ENCODE measurements at places on chromosomes 6 and 20. TPM values are rescaled to one million over a fixed set of nuclear protein-coding genes. Genes with fewer than 3 reads are reported as not detected.

PAK5 gene
- under 0.01 TPM for total RNA-seq

PRR18 gene
- total RNA-seq = not detected

CHRNA4 gene
- total RNA-seq = 0.13 TPM

HEY2 gene
- under 0.01 TPM for total RNA-seq

DNA sequence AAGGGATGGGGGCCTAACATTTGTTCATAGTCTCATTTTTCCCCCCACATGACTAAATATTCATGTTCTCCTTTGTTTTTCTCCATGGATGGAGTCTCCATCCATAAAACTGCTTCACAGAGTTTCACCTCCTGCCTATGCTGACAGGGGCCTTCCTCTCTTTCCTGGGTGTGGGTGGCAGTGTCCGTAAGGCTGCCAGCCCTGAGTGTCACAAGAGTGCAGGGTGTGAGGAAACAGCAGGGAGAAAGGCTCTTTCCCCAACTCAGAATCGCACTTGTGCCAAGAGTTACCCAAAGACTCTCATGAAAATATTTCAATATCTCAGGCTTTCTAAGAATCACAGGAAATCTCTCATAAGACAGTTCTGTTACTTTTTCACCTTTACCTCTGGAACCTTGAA lies 346.2 kb upstream of the MMS22L start:
- no peak for DNase-seq

GRCh38 chr6:124757560-124757959 lies 204.7 kb upstream of the RNF217 start:
- no peak for DNase-seq

DNA sequence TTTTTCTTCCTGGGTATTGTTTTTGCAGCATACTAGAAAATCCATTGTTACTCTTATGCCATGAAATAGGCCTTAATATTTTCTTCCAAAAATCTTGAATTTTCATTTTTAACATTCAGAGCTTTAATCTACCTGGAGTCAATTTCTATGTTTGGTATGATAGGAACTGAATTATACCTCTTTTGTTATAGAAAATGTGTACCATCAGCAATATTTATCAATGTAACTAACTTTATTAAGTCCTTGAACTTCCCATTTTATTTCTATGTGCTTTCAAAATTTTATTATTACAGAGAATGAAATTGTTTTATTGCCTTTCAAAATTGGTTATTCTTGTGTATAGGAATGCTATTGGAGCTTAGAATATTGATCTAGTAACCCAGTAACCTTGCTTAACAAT lies 68.2 kb downstream of the PLCB1 start:
- no peak for DNase-seq
